ENCODE measurements at places on chromosomes 16 and 17.

GRCh38 chr16:26930786-26931581 lies 135.7 kb upstream of the C16orf82 start:
- DNase-seq, result no peak

GRCh38 chr17:40936976-40937375 lies 470 bp downstream of the KRT23 start:
- DNase-seq, result no peak

DNA sequence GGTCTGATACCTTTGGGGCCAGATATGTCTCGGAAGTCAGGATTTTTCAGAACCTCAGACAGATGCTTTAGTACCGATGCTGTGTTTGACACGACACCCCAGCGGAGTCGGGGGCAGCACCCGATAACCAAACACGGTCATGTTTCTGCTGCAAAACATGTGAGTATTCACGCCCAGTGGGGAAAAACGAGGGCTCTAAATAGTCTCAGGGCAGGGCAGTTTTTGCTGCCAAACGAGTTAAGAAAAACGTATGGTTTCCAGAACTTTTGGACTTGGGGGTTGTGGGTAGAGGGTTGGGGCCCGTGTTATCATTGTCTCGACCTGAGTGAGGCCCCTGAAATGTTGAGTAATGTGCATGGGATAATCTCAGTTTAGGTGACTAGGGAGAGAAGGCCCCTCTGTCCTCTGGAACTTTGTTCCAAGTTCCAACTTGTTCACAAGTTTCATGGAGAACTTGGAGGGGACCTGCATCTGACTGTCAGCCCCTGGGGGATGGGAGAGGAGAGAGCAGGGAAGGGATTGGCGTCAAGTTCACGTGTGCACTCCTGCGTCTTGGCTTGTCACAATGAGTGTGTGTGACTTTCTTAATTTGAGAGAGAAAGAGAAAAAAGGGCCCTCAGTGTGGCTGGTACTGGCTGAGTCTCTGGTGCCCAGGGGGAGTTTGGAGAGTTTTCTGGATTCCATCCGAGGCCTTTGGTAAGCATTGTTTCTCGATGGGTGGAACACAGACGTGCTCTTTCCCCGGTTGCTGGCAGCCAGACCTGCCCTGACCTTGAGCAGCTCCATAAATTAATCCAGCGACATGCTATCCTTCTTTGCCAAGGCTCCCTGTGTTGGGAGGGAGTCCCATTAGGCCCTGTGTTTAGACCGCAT lies 83.9 kb upstream of the CIBAR2 start:
- no peak for DNase-seq

DNA sequence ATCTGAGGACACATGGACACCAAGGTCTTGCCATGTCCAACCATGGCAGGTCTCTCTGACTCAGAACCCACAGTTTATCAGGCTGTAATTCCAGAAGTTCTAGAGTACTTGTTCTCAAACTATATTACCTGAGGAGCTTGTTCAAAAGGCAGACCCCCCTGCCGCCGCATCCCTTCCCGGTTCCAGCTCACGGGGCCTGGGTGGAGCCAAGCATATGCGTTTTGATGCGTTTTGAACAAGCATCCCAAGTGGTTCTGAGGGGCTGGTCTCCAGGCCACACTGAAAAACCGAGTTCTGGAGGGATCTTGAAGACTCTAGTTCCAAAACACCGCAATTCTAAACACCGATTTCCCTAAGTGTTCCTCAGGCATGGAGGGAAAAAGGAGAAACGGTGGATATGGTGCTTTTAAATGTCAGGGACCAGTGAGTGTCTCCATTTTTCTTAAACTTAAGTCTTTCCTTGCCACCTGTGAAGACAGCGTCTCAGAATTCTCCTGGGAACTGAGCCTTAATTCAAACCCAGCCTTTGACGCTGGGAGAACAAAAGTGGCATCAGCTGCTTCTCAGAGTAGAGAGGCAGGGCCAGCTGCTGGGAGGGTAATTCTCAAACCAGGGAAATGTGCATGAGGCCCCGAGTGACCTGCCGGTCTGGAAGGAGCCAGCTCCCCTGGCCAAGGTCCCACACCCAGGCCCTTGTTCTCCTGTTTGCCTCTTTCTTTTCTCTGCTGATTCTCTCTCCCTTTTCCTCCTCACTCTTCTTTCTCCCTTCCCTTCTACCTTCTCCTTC lies 84.4 kb upstream of the PLCG2 start:
- DNase-seq, result no peak

GRCh38 chr16:51888016-51888415 lies 658.9 kb downstream of the TOX3 start:
- no peak for DNase-seq

DNA sequence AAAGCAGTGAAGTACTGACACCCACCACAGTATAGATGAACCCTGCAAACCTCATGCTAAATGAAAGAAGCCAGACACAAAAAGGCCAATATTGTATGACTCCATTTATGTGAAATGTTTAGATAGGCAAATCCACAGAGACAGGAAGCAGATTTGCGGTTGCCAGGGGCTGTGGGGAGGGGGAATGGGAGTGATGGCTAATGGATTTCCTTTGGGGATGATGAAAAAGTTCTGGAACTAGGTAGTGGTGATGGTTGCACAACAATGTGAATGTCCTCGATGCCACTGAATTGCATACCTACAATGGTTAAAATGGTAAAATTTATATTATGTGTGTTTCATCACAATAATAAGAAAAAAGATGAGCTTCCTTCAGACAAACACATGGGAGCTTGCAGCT lies 28.4 kb upstream of the WFIKKN2 start:
- DNase-seq, result no peak

Measured in OCI-M1 (cell line).